ENCODE measurements at places on chromosomes 6 and 20.

- no peak for ATAC-seq
Measured at GRCh38 chr20:25551413-25552215, 33.7 kb downstream of the NINL start.

GRCh38 chr20:49515586-49515985 is 33.1 kb upstream of the KCNB1 start:
- no peak for ATAC-seq

DNA sequence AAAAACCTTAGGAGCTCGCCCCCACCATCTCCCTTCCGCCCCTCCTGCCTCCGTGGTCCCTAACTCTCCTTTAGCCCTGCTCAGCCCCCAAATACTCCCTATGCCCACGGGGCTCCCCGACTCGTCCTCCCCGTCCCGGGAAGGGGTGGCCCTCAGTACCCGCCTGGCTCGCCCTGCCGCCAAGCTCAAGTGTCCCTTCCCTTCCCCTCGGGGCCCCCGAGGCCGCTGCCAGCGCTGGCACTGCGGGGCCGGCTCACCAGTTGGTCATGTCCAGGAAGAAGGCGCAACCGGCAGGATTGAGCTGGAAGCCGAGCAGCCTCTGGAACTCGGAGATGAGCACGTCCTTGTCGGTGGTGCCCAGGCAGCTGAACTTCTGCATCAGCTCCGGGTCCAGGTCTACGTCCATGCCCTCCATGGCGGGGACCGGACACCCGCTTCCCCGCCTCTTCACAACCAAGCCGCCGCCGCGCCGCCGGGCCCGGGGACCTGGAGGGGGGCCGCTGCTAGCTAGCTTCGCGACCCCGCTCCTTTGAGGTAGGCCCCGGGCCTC is 303 bp downstream of the ILRUN start:
- peak; percentile 79 for ATAC-seq

GRCh38 chr20:1245578-1245977 is 19.7 kb downstream of the RAD21L1 start:
- no peak for ATAC-seq

GRCh38 chr6:63097222-63097621 is 114.0 kb upstream of the FKBP1C start:
- ATAC-seq: no peak

DNA sequence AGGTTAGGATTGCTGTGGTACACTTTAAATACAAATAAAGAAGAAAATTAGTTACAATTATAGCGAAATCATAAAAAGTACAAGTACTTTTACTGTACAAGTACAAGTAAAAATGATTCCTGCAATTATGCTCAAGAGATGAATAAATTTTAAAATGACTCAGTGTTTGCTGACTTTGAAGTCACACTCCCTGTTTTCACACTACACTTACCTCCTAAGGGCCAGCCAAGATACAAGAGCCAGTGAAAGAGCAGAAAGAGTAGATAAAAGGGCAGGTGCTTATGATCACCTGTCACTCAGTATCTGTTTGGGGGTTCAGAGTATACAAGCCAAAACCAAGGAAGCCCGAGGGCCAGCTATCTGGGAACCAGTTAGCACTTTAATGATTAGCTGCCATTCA is 41.0 kb upstream of the COL21A1 start:
- ATAC-seq: no peak

- no peak for ATAC-seq
Measured at GRCh38 chr20:21453690-21454089, 56.4 kb upstream of the NKX2-4 start.

- peak; percentile 81 for ATAC-seq
Measured at GRCh38 chr6:27672113-27672799, 199.4 kb upstream of the ZNF184 start.

GRCh38 chr20:16476032-16476431 is 97.2 kb downstream of the KIF16B start:
- peak; percentile 67 for ATAC-seq

- peak; percentile 95 for ATAC-seq
Measured at GRCh38 chr20:8131598-8132483, at the start of gene PLCB1. Gene PLCB1 (plus strand): TSS chr20:8132266. CDS start chr20:8132652, 386 bp downstream.

- ATAC-seq: no peak
Measured at GRCh38 chr20:1165521-1165920, 19.3 kb downstream of the TMEM74B start.

GRCh38 chr6:127868338-127868737 is 32.5 kb downstream of the THEMIS start:
- ATAC-seq: no peak

GRCh38 chr6:17418281-17419188 is 25.1 kb downstream of the CAP2 start:
- no peak for ATAC-seq

GRCh38 chr20:57080796-57081195 is 185.6 kb downstream of the BMP7 start:
- ATAC-seq: no peak

DNA sequence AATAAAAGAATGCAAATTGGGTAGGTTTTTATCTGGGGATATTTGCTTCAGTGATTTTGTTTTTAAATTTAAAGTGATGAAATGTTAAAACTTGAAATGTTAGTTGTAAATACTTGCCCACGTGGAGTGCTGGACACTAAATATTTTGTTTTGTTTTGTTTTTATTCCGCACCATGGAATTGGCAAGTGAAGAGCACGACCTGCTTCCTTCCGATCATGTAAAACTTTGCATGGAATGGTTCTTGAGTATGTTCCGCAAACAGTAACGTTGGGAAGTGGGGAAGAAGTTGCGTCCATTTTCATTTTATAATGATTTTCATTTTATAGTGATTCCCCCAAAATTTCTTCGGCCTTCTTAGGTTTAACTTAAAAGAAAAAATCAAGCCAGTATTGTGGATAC is 765 bp downstream of the IRAK1BP1 start:
- no peak for ATAC-seq

DNA sequence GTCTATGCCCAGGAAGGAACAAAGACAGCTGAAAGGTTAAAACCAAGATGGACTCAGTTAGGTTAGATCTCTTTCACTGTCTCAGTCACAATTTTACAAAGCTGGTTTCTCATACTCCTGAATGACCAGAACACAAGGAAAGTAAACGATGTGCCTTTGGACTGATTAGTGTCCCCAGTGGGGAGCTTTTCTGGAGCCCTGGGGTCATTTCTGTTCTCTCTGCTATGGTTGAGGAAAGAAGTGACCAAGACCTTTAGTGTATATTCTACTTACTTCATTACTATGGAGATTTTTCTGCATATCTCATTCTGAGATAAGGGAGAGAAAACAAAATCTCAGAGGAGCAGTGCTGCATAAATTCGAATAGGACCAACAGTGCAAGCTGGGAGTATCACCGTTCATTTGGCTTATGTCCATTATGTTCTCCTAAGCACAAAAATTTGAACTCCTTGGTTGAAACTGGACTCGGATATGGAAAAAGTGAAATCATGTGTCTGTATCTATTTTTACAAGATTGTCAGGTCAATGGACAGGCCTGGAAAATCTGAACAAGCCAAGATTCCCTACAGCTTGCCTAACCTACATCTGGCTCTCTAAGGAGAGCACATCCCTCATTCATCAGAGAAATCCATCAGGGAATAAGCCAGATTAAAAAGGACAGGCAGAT is 34.4 kb upstream of the ENPP1 start:
- no peak for ATAC-seq

DNA sequence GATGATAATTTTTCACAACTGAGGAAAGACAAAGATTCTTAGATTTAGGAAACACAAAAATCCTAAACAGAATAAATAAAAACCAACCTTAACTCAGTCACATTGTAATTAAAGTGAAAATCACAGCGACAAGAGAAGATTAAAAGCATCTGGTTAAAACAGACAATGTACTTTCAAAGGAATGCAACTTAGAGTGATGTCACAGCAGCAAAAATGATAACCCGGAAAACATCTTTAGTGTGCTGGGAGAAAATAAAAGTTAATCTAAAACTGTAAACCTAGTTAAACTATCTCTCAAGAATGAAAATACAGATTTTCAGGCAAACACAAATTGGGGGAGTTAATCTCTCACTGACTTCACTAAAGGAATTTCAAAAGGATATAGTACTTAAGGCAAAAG is 76.8 kb upstream of the OGFRL1 start:
- ATAC-seq: no peak

DNA sequence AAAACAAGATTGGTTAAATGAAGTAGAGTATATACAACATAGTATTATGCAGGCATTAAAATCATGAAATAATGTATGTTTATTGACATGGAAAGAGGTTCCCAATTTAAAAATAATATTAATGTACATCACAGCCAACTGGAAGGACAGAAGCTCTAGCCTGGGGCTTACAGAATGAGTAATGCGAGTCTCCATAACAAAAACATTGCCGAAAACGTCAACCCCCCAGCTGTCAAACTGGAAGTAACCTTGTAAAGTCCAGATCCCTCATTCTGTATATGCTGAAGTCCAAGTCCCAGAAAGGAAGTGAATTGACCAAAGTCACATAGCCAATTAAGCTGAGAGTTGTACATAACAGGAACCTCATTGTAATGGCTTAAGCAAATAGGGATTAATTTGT is 128.7 kb upstream of the ECI2 start:
- ATAC-seq: no peak

DNA sequence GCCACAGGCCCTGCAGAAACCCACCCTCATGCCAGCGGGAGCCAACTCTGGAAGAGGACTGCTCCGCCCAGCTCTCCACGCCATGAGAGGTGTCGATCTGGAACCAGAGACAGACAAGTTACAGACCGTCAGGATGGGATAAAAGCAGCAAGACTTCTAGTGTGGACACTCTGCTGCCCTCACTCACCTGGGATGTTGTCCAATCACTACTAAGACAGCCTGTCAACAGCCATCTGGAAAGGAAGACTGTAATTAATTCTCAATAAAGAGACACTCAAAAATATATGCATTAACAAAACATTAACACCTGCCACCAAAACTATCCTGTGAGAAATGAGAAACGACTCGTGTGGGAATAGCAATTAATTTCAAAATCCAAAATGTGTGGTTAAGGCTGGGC is 28.3 kb downstream of the SLC2A4RG start:
- ATAC-seq: no peak

- peak; percentile 94 for ATAC-seq
Measured at GRCh38 chr6:73675466-73676098, 20.4 kb upstream of the CD109 start.

DNA sequence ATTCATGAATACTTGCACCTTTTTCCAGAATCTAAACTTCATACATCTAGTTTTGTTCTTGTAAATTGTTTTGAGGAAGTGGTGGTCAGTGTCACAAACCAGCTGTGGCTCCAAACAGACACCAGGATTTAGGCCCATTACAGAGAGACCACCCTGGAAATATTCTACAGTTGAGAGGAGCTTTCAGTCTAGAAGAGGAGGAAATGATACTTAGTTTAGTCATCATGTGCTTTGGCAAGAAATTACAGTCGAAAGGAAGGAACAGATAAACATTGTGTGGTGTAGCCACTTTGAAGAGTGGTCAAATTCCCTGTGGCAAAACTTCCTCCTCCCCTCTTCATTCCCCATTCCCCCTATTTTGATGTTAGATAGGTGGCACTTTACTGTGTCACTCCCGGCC is 15.7 kb downstream of the DCBLD1 start:
- no peak for ATAC-seq

DNA sequence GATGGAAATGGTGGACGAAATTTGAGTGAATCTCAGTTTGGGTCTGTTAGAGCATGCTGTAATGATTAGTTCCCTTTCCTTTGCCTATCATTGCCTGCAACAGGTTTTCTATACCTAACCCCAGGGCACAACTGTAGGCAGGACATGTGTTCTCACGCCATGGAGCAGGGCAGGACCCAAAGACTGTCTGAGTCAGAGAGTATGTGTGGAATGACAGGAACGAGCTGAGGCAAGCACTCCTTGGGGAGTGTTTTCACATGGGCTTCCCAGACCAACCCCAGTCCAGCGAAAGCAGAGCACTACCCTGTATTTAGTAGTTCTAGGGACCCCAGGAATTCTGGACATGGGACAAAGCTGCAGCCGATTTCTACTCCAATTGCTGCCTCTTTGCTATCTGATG is 234.2 kb downstream of the HACE1 start:
- ATAC-seq: no peak

DNA sequence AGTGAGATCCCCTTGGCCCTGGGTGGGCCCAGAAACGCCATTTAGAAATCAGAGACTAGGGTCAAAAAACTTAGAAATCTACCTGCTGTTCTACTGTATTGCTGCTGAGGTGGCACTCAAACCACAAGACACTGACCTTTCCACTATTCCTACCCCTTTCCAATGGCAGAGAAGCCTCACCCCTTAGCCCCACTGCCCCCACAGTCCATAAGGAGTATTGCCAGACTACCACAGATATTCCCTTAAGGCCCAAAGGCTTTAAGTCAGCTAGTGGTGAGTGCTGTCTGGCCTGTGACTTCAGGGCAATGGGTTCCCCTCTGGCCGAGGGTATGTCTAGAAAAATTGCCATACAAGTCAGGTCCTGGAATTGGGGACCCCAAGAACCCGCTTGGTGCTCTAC is 656.1 kb downstream of the COL12A1 start:
- ATAC-seq: no peak

GRCh38 chr6:6714118-6714897 is 125.8 kb downstream of the LY86 start:
- no peak for ATAC-seq

- no peak for ATAC-seq
Measured at GRCh38 chr6:21826023-21826422, 232.5 kb downstream of the SOX4 start.

GRCh38 chr20:52017669-52018317 is 173.8 kb downstream of the ZFP64 start:
- no peak for ATAC-seq

- no peak for ATAC-seq
Measured at GRCh38 chr6:7440476-7440875, 50.9 kb downstream of the RIOK1 start.

DNA sequence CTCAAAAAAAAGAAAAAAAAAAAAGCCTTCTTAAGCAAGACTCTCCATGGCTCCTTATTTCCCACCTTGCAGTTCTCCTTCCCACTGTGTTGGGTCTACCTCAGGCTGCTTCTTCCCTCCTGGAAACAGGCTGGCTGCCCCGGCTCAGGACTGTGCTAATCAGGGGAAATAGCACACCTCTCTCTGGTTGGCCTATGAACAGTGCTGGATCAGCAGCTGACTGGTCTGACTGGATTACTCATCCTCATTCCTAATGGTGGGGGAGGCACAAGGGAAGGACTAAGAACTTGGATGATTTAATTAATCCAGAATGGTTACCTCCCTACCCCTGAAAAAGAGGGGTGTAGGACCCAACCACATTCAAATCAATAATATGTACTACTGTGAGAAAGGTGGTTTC is 3.9 kb upstream of the SRSF3 start:
- ATAC-seq: no peak

DNA sequence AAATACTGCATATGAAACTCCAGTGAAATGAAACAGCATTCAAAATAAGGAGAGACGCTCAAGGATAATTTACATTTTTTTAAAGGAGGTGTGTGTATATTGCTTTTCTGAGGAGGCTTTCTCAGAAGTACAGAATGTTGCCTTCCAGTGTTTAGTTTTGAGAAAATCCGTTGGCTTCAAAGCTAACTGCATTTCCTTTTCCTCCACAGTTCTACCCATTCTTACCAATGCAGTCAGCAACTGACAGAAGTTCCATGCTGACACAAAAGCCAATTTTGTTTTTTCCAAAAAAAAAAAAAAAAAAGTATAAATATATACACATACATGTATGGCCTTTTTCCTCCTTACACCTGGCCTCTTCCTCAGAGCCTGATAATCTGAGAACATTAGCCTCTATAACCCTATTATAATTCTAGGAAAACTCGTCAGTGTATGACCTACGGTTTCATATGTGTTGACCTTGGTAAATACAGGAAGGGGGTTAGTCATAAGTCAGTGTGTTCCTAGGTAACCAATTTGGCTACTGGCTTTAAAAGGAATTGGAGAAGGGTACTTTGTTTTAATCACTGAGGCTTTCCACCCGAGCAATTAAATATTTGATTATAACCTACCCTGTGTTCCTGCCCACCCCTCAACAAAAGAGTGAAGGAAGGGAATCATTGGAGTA is 24.2 kb downstream of the MGME1 start:
- no peak for ATAC-seq
